ENCODE measurements at places on chromosomes 12 and 14. TPM values are rescaled to one million over a fixed set of nuclear protein-coding genes. Genes with fewer than 3 reads are reported as not detected.
A peak's percentile ranks its signal among the peaks of the same experiment; 100 is the strongest.

Gene SERPINA3
- polyA plus RNA-seq = not detected

DNA sequence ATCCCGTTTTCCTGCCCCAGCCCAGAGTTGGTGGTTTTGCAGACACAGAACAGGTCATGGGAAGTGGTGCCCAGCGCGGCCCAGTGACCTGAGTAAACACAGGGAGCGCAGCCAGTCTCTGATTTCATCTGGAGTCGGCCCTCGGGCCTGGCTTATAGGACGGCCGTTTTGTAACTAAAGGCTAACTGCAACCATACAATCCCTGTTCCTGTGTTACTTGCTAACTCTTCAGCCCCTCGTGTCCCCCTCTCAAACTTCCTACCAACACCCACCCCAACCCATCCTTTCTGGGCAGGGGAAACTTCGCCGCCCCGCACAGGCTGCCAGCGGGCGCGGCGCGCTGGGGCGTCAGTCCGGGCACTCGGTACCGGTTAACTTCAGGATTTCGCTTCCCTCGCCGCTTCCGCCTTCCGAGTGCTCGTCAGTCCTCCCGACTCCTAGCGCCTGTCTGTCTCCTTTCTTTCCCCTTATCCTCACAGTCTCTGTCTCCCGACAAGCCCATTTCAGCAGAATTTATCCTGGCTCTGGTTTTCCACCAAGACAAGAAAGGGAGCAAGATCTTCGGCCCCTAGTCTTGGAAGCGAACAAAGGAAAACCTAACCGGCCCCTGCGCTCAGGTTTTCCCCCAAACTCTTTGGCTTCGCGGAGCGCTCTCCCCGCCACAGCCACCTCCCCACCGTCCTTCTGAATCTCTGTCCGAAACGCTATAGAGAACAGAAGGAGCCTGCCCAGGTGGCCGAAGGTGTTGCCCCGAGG, 2.0 kb downstream of the SIX1 start:
- DNase-seq = peak; percentile 65

Gene GPRC5D
- 0.35 TPM for polyA plus RNA-seq

Gene KRT6C
- polyA plus RNA-seq = not detected

GRCh38 chr12:25054076-25054782, 105.3 kb upstream of the BCAT1 start:
- no peak for DNase-seq

DNA sequence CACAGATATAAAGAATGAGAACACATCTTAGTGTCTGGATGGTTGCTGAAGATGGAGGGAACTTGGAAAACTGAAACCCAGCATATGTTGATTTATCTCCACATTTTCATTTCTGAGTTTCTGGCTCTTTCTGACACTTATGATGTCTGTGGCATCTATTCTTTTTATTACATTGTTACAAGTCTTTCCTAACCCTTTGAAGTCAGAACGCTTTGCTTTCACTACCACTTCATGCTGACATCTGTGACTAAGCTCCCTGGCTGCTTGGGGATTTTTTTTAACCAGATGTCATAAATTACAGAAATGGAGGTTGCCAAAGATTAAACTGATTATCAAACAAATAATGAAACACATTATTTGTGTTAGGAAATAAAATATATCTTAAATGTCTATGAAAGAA, 188.7 kb downstream of the KITLG start:
- DNase-seq = no peak

Gene TMEM229B
- polyA plus RNA-seq = 0.40 TPM

Gene BLOC1S1
- polyA plus RNA-seq = 89.9 TPM

DNA sequence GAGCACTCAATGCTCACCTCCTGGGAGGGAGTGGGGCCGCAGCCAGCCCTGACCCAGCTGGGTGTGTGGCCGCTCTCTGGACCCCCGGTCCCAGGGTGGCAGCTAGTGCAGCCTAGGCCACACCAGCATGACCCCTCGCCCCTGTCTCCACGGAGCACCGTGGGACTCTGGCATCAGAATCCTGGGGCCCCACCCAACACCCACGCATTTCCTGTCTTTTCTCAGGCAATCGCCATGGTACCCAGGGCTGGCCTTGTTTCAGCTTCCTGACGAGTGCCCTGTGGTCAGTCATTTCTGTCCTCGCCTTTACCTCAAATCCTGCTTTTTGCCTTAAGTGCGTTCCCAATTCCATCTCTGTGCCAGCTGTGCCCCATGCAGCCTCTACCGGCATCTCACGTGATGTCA, 15.9 kb downstream of the PACS2 start:
- DNase-seq = peak; percentile 1

DNA sequence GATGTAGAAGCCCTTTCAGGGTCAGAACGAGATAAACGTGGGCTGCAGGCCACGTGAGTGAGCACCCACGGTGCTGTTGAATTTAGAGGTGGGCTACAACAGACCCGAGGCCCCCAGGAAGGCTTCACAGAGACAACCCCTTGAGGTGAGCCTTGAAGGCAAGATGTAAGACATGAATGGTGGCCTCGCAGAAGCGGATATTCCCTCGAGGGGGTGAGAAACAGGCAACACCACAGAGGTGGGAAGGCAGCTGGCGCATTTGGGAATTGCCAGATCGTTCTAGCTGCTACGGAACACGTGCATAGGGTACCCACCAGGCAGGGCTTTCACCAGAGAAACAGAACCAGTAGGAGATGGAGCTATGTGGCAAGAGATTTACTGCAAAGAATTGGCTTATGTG, 22.6 kb upstream of the ATP2A2 start:
- DNase-seq = no peak

Gene GLT8D2
- 77.0 TPM for polyA plus RNA-seq

- peak; percentile 87 for DNase-seq
Measured at GRCh38 chr12:113241191-113242025, 20.1 kb downstream of the TPCN1 start.

DNA sequence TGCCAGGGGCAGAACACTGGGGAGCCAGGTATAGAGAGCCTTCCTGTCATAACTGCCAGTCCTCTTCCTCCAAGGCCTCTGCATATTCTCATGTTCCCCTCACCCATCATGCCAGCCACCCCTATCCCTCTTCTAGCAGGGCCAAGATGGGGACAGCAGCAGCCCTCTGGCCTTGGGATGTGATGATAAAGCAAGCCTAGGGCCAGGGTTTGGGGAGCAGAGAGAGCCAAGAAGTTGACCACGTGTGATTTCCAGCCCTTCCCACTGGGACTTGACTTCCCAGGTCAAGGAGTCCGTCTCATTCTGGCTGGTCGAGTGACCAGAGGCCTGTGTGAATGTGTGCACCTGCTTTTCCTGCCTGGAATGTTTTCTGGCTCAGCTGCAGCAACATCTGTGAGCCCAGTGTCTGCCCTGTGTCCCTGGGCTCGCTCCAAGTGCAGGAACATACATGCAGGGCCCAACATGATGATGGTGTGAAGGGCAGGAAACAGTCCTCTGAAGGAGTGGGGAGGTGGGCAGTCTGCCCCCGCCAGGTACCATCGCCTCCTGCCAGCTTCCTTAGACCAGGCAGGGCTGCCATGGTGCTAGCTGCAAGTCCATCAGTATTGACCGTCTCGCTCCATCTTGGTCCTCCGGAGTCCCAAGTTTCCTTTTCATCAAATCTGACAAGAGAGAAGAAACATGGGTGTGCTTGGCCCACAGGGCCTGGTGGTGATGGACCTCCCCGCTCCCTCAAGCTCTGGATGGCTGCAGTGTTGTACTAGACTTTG, 21.0 kb downstream of the VASH1 start:
- no peak for DNase-seq

Gene EIF2S3B
- 0.78 TPM for polyA plus RNA-seq
